ENCODE measurements at places on chromosomes 11 and 22.
A peak's percentile ranks its signal among the peaks of the same experiment; 100 is the strongest.

GRCh38 chr11:64312947-64313346 is 4.4 kb downstream of the TRMT112 start:
- DNase-seq: no peak

- DNase-seq: peak; percentile 43
These were observed 340.5 kb downstream of the TENM4 start for GRCh38 chr11:79100093-79100910.

DNA sequence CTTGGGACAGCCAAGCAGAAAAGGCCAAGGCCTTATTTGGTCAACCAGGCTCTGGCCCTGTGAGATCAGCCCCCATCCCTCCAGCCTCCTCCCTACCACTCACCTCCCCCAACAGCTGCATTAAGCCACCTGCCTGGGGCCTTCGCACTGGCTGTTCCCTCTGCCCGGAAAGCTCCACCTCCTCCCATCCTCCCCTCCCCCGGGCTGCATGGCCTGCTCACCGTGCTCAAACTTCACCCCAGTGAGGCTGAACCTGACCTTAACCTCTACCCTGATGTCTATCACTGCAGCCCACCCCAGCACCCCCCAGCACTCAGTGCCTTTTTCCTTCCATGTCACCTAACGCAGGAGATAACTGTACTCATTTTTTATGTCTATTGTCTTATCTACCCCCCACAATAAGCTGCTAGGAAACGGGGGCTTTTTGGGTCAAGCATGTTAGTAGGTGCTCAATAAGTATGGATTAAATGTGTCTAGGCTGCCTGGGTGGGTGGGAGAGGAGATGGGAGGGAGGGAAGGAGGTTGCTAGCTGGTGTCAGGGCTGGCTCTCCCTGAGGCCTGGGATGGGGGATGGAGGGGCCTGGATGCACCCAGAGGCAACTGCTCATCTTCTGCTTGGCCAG is 912 bp downstream of the PTPRCAP start:
- DNase-seq: no peak

DNA sequence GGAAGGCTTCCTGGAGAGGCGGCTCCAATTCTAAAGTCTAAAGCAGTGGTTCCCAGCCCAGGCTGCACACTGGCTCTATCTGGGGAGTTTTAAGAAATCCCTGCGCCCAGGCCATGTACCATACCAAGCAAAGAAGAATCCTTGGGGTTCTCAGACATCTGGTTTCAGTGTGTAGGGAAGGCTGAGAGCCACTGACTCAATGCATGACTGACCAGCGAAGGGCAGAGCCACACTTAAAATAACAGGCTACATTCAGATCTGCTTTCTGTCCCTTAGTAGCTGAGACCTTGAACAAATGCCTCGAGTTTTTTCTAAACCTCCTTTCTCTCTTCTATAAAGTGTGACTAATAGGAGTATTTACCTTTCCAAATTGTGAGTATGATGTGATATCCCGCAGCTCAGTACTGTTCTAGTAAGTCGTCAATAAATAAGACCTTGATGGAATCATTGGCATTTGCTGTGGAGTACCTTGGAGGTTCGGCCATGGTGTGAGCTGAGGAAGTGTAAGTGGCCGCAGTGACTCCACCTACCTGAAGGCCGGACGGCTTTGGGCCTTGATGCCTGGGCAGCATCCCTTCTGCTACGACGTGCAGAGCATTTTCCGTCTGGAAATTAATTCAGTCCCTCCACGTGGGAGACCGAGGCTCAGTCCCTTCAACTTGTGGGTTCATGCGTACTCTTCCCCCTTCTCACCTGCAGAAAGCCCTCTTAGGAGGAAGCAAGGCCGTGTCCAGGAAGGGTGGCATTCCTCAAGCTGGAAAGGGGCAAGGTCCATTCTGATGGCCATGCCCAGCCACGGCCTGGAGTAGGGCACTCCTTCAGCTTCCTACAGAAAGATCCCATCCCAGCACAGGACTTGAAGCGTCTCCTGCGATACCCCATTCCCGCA is 25.1 kb downstream of the GLB1L2 start:
- DNase-seq: no peak

DNA sequence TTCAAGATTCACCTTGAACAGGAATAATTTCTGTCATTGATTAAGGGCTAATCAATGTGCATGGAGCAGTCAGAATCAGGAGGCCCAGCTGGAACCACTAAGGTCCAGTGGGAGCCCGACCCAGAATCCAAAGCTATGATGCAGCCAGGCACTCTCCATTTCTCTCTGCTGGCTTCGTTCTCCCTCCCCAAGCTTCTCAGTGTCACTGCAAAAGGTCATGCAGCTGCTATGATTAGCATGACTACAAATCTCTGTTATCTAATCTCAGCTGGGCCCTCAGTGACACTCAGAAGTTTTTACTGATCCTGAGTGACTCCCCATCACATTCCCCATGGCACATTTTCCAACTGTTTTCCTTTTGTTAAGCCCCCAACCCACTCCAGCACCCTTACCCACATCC is 31.1 kb upstream of the PRSS23 start:
- DNase-seq: no peak

DNA sequence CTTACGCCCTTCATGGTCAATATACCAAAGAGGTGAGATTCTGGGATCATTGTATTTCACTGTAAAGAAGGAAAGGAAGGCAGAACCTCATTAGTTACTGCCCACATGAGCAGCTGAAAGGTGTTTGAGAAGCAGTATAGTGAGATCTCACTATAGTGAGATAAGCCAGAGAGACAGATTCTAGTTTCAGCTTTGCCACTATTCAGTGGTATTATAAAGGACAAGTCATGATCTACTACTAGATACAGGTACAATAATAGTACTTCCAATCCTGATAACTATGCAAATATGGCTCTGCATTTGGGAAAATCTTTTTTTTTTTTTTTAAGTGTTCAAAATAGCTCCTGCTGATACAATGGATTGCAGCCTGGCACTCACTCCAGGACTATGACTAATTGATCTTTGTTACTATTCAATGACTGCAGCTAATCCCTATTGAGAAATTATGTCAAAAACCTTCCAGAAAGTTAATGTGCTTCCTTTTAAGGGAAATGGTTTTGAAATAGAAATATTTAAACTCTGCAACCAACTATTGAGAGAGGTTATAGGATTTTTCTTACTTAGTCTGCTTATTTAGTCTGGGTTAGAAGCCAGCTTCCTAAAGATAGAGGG is 8.3 kb upstream of the DLAT start:
- no peak for DNase-seq

- no peak for DNase-seq
These were observed 6.9 kb downstream of the FEZ1 start for GRCh38 chr11:125489166-125489565.

- no peak for DNase-seq
These were observed 368.1 kb downstream of the TMEM135 start for GRCh38 chr11:87405843-87406242.

- DNase-seq: no peak
These were observed 716.5 kb downstream of the NELL1 start for GRCh38 chr11:21385669-21386440.

DNA sequence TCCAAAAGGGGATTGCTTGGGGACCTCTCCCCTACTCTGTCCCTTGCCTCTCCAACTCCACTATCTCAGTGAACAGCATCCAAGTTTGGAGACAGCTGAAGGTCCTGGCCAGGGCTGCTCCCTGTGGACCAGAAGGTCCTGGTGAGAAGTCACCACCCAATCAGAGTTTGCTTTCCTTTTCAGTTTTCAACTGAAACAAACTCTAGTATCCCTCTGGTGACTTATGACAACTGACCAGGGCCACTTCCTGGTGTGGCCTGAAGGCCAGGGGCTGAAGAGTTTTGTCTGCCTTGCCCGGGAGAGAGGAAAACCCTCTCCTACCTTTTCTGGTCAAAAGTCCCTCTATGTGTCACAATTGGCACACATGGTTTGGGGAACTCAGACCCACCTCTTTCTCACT is 5.1 kb downstream of the JAML start:
- DNase-seq: no peak

- DNase-seq: no peak
These were observed 120.1 kb downstream of the ENTHD1 start for GRCh38 chr22:39773503-39773902.

- DNase-seq: no peak
These were observed 84.4 kb downstream of the KCNQ1 start for GRCh38 chr11:2529173-2529572.

DNA sequence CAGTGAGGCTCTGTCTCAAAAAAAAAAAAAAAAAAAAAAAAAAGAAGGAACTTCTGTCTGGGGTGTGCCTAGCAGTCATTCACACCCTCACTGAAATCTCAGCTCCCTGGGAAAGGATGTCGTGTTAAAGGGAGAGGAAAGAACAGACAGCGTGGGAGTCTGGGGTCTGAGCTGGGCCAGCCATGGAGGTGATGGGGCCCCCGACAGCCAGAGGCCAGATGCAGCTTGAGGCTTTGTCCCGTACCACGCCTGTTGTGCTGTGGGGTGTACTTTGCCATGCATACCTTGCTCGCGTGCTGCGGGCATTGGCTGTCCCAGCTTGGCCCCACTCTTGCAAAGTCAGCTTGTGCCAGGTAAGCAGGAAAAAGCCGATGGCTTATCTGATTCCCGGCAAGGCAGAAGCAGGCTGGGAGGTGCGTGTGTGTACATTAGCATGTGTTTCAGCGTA is 4.6 kb downstream of the SYT12 start:
- DNase-seq: no peak

- no peak for DNase-seq
These were observed 16.8 kb downstream of the FZD4 start for GRCh38 chr11:86938203-86938899.

DNA sequence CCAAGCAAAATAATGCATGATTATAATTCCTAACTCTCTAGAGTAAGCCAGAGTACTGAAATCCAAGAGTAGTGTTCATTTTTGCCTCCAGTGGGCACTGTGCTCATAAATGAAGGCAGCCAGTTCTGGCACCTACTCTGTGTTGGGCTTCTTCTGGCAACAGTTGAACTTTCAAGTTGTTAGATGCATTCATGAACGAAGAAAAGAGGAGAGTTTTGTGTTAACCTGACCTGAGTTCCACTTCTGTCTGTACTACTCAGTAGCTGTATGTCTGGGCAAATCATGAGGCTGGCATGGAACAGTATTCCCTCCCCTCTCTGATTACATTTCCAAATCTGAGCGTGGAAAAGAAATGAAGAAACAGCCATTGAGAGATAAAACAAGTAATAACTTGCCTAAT is 20.3 kb upstream of the TENM4 start:
- DNase-seq: peak; percentile 5

GRCh38 chr11:129426038-129426437 is 50.4 kb downstream of the BARX2 start:
- DNase-seq: no peak

GRCh38 chr11:2488004-2488403 is 43.2 kb downstream of the KCNQ1 start:
- no peak for DNase-seq

DNA sequence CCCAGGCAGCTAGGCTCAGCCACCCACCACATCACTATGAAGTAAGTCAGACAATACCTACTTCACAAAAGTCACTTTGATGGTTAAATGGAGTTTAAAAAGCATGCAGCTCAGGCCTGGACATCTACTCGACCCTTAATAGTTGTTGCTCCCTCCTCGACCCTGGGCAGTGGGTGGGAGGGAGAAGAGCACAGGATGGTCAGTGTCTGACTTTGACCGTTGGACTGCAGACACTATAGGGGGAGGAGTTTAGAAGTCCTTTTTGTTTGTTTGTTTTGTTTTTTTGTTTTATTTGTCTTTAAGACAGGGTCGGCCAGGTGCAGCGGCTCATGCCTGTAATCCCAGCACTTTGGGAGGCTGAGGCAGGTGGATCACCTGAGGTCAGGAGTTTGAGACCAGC is 38.6 kb upstream of the XBP1 start:
- DNase-seq: no peak

- DNase-seq: no peak
These were observed 838 bp downstream of the BCL9L start for GRCh38 chr11:118924591-118925585.

GRCh38 chr11:79366218-79366617 is 74.6 kb downstream of the TENM4 start:
- no peak for DNase-seq

DNA sequence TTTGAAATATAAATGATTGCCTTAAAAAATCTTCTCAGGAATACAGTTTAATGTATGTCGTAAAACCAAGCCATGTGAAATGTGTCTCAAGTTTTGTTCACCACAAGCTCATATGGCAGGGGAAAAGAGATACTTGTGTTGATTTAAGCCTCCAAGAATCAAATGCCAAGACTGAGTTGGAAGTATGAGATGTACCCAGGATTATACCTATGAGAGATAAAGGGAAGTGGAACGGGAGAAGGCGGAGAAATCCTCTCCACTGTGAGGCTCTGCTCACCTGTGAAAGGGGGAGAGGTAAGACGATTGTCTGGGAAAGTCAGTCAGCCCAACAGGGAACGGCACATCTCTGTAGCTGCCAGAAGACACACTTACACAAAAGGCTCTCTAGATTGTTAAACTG is 124.8 kb downstream of the TRPC6 start:
- no peak for DNase-seq

DNA sequence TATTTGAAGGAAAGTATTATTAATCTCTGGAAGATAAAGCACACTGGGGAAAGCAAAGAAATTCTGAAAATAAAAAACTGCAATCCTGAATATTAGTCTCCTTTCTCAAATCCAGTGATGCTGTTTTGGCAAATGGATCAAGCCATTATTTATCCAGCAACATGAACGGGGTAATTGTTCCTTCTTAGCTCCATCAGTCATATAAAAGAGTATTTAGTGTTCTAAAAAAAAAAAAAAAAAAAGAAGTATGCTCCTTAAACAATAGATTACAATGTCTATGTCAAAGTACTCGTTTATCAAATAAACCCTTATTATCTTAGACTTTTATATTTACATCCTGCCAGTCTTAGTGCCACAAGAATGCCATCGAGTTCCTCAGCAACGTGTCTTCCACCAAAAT is 1.3 kb downstream of the RDX start:
- DNase-seq: no peak

DNA sequence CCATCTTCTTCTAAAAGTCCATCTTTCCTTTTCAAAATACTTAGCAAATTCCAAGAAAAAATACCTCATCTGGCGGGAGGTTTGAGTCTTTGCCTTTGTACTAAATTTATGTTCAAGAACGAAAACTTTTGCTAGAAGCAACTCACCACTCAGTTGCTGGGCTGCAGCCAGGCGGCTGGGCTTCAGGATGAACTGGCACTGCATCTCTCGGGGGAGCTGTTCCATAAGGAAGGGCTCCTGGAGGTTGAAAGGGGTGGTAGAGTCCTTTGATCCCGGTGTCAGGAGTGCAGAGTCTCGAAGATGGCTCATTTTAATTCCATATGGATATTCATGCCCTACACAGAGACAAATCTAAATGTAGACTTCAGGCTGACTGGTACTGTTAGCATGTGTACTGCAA is 105.8 kb downstream of the ARHGAP20 start:
- DNase-seq: no peak

- DNase-seq: no peak
These were observed 56.8 kb downstream of the C22orf31 start for GRCh38 chr22:29004647-29005371.

- no peak for DNase-seq
These were observed 460 bp downstream of the ZC3H12C start for GRCh38 chr11:110093407-110094297.

GRCh38 chr11:93063086-93063485 is 93.6 kb downstream of the MTNR1B start:
- DNase-seq: no peak
